Aortic smooth muscle cell (primary cell): ENCODE measurements at places on chromosomes 12 and 14. TPM values are rescaled to one million over a fixed set of nuclear protein-coding genes. Genes with fewer than 3 reads are reported as not detected.

KCNH5 gene
- total RNA-seq, result under 0.01 TPM in 1 of 2 replicates, not detected in the other

PIWIL1 gene
- total RNA-seq, result not detected in 2 replicates

DPPA3 gene
- total RNA-seq, result not detected in 2 replicates

FBXO21 gene
- 131 and 143 TPM in 2 replicates for total RNA-seq
